ENCODE measurements at places on chromosomes 5 and 9. TPM values are rescaled to one million over a fixed set of nuclear protein-coding genes. Genes with fewer than 3 reads are reported as not detected.
A peak's percentile ranks its signal among the peaks of the same experiment; 100 is the strongest.

DNA sequence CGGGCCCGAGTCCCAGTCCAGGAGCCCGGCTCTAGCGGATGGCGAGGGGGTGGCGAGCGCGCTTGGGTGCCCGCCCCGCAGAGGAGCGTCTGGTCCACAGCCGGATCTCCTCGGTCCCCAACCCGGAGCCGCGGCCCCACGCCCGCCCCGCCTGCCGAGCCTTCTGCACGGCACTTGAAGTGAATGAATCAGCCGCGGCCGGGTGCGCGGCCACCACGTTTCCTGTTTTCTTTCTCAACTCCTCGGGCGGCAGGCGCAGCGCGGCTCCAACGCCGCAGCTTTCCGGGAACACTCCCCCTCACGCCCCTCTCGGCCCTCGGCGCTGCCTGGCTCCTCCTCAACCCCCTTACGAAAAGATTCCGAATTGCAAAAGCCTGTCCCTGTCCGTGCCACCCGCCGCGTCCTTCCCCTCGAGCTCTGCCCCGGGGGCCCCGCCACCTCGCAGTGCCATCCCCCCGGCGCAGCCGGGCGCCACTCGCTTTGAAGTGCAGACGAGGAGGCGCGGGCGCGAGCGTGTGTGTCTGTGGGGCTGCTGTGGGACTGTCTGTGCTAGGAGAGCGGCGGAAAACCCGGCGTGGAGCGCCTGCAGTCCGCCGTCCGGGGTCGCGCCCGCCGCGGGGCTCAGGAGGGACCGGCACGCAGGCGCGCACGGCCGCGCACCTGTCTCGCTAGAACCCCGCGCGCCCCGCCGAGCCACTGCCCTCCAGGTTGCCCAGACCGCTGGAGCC lies 456.6 kb downstream of the RAB3C start:
- DNase-seq: no peak

GRCh38 chr5:42301349-42301748 lies 121.9 kb upstream of the GHR start:
- DNase-seq: peak; percentile 1

RNF180 gene
- total RNA-seq: 5.7 TPM

- DNase-seq: no peak
Measured at GRCh38 chr5:123483446-123484077, 28.4 kb upstream of the CSNK1G3 start.

- DNase-seq: peak; percentile 4
Measured at GRCh38 chr5:38207343-38207742, 51.0 kb upstream of the EGFLAM start.

DNA sequence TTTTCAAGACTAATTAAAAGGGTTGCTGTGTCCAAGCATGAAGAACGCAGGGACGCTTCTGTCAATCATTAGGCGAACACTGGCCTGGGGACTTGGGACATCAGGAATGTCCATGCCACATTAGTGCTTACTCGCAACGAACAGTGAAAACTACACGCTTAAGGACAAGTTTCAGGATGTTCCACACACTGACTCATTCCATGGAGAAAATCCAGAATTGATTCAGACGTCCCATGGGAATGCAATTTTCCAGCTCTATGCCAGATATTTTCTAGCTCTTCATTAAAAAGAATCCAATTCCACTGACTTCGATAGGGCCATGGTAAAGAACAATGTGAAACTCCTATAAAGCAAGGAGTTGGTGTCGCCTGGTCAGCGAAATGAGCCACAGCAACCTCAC lies 98.2 kb downstream of the CAMSAP1 start:
- no peak for DNase-seq

DNA sequence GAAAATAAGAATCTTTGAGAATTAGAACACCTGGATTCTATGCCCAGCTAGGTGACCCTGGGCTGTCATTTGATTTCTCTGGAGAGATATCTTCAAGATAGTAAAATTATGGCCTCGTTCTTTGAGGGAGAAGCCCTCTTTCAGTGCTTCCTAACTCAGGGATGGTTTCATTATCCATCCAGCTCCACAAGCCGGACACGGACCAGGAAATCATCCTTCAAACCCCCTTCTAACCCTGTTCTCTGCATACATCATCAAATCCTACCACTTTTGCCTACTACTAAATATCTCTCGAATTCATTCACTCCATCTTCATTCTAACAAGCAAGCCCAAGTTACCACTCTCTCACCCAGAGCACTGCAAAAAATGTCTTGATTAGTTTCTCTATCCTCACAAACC lies 57.2 kb downstream of the MAPKAP1 start:
- no peak for DNase-seq

DNA sequence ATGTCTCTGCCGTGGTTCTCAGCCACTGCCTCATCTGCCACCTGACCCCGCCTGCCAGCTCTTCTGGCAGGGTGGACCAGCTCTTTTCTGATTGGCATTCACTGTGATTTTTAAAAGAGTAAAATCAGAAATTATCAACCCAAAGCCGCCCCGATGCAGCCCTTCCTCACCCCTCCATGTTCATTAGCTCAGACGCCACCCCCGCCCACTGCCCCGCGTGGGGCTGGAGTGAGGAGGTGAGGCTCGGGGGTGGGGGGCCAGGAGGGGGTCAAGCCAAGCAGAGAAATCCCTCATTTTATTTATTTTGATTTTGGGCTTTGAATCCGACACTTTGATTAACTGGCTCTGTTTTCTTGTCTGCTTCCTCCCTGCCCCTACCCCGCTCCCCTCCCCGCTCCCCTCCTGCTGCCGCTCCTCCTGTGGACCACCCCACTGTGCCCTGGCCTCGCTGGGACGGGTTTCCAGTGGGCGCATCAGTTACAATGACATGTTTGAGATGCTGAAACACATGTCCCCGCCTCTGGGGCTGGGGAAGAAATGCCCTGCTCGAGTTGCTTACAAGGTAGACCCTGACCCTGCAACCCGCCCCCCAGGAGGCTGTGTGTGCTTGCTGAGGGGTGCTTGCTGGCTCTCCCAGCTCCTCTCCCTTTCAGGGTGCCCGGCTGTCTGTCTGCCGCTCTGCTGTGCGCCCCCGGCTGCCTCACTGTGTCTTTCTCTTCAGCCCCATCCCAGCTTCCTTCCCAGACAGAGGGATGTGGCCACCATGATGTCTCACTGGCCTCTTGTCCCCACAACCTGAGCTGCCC lies 224.9 kb downstream of the CACNA1B start:
- no peak for DNase-seq

FAT2 gene
- total RNA-seq: 95.1 TPM

GRCh38 chr5:138336952-138337684 lies 948 bp upstream of the FAM53C start:
- no peak for DNase-seq

TERT gene
- total RNA-seq: not detected

DNA sequence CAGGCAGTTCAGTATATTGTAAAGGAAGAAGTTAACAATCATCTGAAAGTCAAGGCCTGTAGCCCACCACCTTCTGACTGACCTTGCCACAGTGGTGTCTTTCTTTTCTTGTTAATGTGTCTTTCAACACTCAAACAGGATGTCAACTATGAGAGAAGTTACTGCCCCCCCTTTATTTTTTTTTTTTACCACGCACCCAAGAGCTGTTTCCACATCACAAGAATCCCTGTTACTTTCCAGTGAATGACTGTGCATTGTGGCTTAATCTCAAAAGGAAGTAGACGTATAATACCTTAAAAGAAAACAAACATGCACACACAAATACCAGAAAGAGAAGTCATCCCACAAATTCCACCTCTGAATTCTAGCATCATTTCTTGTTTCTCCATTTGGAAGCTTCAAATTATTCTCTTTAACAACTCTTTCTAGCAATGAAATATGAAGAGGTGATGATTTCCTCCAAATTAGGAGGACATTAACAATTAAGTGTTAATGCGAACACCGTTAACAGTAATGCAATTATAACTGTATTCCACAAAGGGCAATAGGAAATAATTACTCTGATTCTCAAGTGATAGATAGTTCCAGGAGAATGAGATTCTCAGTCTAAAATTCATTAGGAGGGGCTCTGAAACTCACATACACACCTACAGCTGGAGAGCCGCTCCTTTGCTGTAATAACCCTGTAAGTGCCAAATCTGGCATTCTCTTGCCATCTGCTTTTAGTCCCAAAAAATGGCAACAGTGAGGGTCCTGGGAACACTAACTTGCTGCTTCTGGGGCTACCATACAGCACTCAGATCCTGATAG lies 201.0 kb downstream of the EFNA5 start:
- peak; percentile 90 for DNase-seq

- DNase-seq: no peak
Measured at GRCh38 chr9:114634387-114634786, 23.2 kb downstream of the TEX53 start.

ARHGEF37 gene
- 2.7 TPM for total RNA-seq

SPATA9 gene
- not detected for total RNA-seq

GRCh38 chr9:2966565-2967300 lies 122.8 kb upstream of the PUM3 start:
- no peak for DNase-seq

EEIG1 gene
- total RNA-seq: 4.1 TPM

SH3GL2 gene
- total RNA-seq: not detected

DNA sequence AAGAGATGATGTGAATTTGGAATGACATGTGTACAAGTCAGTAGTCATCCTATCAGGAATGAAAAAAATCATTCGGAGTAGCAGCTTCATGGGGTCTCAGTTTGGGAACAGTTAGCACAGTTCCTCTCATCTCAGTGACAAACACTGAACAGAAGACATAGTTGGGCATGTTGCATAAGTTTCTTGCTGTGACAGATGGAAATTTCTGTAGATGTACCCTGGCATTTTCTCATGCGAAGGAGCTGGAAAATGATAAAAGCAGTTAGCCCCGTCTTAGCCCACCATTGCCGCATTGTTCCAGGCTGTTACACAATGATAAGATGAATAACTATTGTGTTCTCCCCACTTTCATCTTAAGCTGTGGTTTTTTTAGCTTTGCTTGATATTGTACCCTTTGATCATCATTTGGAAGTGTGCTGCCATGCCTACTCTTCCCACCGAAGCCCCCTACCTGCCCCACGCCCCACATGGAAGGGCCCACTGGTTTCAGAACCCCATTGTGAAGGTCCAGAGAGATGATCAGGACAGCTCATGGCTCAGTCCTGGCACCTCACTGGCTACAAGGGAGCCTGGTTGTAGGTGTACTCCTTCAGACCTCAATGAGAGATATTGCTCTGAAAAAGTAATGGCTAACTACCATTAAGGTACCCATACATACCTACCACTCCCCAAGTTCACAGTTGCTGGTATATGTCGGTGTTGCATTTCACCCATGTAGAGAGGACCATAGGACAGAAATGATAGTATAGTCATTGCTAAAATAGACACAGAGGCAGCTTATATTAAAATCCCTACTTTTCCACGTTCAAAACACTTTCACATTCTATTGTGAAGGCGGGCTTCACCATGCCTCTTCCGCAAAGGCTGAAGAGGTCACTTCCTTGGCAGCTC lies 38.8 kb downstream of the SFXN1 start:
- no peak for DNase-seq

- no peak for DNase-seq
Measured at GRCh38 chr9:105835721-105836120, 141.4 kb downstream of the TMEM38B start.

DNA sequence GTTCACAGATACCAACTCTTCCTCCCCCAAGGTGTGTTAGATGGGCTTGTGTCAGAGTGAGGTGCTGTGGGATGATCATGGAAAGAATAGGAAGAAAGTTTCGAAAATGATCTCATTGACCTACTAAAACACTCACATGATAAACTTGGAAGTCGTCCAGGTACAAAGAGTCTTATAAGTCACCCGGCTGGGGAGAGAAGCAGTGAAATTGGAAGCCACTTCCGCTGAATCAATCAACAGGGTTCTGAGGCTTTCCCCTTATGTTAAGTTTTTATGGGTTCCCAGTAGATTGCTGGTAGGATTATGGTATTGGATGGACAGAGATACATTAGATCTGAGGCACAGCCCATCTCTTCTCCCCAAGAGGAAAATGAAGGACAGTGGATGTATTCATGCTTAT lies 218.8 kb upstream of the MSX2 start:
- peak; percentile 94 for DNase-seq

- no peak for DNase-seq
Measured at GRCh38 chr5:144088206-144089064, 82.0 kb downstream of the YIPF5 start.

GRCh38 chr9:130150779-130151382 lies 21.3 kb upstream of the NCS1 start:
- peak; percentile 81 for DNase-seq

- DNase-seq: peak; percentile 40
Measured at GRCh38 chr5:157651623-157652376, 438 bp downstream of the SOX30 start.

- no peak for DNase-seq
Measured at GRCh38 chr9:120916991-120917880, 9.4 kb downstream of the TRAF1 start.

DNA sequence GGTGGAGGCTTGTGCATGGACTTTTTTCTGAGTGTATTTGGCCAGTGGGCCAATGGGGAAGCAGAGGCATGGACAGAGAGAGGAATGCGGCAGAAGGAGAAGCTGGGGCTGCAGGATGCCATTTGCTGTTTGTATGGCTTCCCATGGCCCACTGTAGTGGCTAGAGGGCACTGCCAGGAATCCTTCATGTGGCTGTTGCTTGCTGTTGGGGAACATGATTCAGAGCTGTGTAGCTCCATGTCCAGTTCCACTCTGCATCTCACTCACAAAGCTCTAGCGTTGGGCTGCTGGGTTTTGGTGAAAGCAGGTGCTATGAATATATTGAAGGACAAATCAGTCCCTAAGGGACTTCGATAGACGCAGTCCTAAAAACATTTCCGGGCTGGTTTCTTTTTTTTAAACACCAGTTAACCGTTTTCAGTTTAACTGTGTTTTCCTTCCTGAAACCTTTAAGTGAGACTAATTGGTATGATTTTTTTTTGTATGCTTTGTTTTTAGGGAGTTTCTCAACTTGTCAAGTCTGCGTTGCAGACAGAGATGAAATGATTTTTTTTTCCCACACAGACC lies 51.3 kb downstream of the SLC22A5 start:
- no peak for DNase-seq

DNA sequence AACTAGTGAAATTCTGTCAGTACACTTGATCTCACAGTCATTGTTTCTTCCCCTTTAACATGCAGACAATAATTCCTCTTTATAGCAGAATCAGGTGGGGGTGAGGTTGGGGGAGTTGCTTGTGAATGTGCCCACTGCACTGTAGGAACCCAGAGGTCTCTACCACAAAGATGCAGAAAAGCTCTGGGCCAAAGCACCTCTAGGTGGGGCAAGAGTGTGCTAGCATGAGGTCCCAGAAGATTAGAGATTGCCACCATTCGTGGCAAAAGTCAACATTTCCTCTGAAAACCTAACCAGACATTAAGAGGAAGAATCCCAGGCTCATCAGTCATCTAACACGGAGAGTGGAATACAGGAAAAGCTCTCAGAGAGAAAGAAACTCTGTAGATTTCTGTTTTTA lies 74.5 kb downstream of the PTCD2 start:
- no peak for DNase-seq
